ENCODE measurements at places on chromosomes 1 and 21. TPM values are rescaled to one million over a fixed set of nuclear protein-coding genes. Genes with fewer than 3 reads are reported as not detected.

The RBM8A gene
- 127 TPM for total RNA-seq

The RNF223 gene
- not detected for total RNA-seq

The ORC1 gene
- 1.9 TPM for total RNA-seq

The CLCA1 gene
- total RNA-seq, result not detected

The CLDN14 gene
- 0.51 TPM for total RNA-seq

The USP24 gene
- 26.9 TPM for total RNA-seq

The HSD17B7 gene
- 7.7 TPM for total RNA-seq

The SPATA21 gene
- total RNA-seq, result not detected

The TFAP2E gene
- total RNA-seq, result not detected

The ADORA3 gene
- total RNA-seq, result not detected

Measured in GM23248 (cell line).